Activated CD8-positive, alpha-beta memory T cell treated with anti-CD3 and anti-CD28 coated beads for 1 hour (primary cell): ENCODE measurements at places on chromosomes 12 and 14.

DNA sequence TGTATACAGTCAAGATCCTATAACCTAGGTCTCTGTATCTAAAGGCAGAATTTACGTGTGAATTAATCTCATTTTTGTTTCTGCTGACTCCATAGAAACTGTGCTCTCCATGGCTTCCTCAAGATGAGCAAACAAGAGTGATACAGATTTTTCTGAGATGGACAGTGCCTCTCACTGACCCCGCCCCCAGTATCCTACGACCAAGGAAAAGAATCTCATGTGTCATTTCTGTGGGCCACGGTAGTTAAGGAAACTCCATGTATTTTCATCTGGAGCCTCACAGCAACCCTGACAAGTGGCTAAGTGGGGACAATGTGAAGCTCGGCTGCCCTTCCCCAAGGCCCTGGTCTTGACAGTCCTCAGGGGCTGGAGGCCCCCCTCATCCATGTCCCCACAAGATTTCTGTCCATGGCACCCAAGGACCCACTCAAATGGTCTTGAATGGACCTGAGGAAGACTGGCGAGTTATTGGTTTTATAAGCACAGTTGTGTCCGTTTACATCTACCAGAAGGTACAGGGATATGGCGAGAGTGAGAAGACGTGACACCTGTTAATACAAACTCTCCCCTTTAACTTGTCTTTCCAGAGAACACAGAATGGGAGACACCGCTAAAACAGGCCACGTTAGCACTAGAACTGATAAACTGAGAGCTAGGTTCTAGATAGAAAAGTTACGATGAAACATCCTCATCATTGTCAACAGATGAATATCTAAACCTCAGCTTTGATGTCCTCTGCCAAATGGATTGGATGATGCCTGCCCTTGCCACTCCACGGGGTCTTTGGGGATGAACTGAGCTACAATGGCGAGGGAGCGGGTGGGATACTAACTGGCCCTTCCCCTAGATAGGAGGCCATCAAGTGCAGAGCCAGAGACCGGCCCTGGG lies 108.4 kb upstream of the EGLN3 start:
- DNase-seq, result no peak

DNA sequence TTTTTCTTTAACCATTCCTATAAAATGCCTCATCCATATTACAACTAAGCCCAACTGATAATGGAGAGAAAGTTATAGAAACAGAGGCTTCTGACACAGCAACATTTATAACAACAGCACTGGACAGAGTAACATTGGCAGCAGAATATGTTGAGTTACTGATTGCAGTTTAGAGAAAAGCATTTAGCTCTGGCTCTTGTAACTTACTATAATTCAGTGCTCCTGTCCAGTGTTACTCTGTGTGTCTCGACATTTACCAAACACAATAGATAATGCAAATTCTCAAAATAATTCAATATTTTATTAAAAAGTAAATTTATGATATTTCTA lies 356.1 kb downstream of the CEP128 start:
- DNase-seq, result no peak

DNA sequence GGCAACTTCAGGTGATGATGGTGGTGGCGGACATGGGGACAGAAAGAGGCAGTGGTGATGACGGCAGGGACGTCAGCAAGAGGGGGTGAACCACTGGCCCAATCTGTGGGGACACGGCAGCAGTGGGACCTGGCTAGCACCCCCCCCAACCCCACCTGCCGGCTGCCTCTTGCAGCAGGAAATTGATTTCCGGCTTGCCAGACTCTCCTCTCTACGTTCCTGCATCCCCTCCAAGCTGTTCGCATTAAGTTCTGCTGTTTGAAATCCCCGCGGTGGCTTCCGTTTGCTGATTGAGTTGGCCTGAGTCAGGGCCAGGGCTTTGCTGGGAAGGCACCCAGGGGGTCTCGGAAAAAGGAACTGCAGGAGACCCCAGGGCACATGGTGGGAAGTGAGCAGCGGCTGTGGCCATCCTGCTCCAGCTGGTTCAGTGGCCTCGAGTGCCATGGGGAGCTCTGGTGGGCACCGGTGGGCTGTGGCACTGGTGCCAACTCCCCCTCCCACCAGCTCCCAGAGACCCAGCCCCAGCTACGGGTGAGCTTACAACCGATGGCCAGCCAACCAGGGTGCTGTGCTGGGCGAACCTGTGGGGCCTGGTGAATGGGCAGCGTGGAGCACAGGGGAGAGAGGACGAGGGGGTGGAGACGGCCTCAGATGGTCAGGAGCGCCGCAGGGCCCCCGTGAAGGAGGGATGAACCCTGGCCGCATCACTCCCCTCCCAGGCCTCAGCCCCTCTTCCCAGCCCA lies 14.6 kb upstream of the NUDT14 start:
- no peak for DNase-seq

DNA sequence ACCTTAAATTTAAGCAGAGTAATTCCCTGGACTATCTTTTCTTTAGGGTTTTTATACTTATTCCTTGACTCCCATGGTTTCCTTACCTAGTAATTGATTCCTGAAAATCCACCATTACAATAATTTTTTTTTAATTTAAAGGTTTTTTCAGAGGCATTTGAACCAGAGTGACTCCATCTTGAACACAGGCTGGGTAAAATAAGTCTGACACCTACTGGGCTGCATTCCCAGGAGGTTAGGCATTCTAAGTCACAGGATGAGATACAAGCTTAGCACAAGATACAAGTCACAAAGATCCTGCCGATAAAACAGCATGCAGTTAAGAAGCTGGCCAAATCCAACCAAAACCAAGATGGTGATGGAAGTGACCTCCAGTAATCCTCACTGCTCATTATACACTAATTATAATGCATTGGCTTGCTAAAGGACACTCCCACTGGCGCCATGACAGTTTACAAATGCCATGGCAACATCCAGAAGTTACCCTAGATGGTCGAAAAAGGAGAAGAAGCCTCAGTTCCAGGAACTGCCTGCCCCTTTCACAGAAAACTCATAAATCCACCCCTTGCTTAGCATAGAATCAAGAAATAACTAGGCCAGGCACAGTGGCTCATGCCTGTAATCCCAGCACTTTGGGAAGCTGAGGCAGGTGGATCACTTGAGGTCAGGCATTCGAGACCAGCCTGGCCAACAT lies 53.6 kb downstream of the SLC25A21 start:
- no peak for DNase-seq

- DNase-seq, result no peak
Observed at GRCh38 chr12:2248087-2248900, 195.5 kb downstream of the CACNA1C start.
